GM12878 (cell line): ENCODE measurements at places on chromosomes 2 and 18. TPM values are rescaled to one million over a fixed set of nuclear protein-coding genes. Genes with fewer than 3 reads are reported as not detected.

Gene HOXD11
- not detected in 2 replicates for total RNA-seq

Gene FAP
- not detected in 2 replicates for total RNA-seq

DNA sequence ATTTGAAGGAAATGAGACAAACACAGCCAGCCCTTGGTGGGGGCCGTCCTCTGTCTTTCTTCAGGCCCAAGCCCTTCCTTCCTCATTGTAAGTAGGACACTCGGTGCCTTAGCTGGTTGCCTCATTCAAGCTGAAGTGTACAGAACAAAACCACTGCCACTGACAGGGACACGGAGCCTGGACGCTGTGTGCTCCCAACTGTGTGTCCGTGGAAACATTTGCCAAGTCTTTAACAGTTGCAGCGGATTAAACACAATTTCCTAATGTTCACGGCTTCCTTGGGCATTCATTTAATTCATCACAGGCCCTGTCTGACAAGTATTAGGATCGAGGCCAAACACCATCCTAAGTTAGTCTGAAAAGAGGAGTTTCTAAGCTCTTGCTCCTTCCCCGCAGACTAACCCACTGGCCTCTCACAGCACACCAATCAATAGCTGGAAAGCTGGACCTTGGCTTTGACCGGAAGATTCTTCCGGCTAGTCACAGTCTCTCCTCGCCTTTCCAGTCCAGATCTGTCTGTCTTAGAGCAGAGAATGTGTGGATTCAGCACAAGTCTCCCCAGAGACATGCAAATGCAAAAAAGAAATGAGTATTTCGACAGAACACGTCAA is 68.7 kb upstream of the ACSL3 start:
- DNase-seq, result no peak
- H3K27me3 ChIP-seq, result no peaks in the 10 kb centered on the region
- H3K4me1 ChIP-seq, result peaks cover 11% of the 10 kb centered on the region
- H3K27ac ChIP-seq, result no peak overlapping the region

DNA sequence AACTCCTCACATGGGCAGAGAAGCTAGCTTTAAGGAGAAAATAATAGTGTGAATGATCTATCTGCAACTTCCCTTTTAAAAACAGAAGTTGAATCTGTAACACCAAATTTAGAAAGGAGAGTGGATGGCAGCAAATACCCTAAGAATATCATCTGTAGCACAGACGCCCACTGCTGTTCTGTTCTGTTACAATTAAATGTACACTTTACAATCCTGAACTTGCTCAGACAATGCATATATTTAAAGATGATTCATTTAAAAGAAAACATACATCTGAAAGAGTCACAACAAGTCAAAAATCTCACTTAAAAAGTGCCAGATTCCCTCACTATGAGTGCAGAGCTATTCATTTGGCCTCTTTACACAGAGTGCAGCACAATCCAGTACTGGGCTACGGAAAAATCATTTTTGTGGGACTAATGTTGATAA is 8.0 kb upstream of the SERTAD2 start:
- peak overlapping the region; percentile 56; the same call in 1 of the 2 replicates for H3K27ac ChIP-seq
- no peaks in the 10 kb centered on the region for H3K36me3 ChIP-seq
- peaks cover 40% of the 10 kb centered on the region for H3K4me1 ChIP-seq
- H3K4me3 ChIP-seq, result no peak overlapping the region
- no peak for DNase-seq
- H3K27me3 ChIP-seq, result no peaks in the 10 kb centered on the region

- no peaks in the 10 kb centered on the region for H3K4me1 ChIP-seq
Measured at GRCh38 chr2:72815655-72816278, 10.1 kb downstream of the EXOC6B start.

DNA sequence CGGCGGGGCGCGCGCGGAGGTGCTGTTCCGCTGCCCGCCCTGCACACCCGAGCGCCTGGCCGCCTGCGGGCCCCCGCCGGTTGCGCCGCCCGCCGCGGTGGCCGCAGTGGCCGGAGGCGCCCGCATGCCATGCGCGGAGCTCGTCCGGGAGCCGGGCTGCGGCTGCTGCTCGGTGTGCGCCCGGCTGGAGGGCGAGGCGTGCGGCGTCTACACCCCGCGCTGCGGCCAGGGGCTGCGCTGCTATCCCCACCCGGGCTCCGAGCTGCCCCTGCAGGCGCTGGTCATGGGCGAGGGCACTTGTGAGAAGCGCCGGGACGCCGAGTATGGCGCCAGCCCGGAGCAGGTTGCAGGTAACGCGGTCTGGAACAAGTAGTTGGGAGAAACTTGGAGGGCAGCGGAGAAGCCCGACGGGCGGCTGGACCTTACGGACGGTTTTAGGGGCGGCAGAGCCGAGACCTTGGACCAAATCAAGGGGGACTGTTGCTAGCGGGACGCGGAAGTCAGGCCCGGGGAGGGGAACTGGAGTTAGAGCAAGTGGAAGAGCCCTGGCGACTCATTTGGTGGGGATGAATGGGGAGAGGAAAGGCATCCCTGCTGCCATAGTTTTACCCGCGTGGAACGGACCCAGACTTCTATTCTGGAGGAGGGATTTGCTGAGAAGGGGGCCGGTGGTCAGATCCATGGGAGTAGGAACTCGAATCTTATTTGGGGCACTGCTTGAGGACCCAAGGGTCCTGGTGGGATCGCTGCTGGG is 573 bp downstream of the IGFBP2 start:
- H3K27me3 ChIP-seq, result peaks cover 11% of the 10 kb centered on the region
- no peak overlapping the region for H3K27ac ChIP-seq
- no peaks in the 10 kb centered on the region for H3K36me3 ChIP-seq

GRCh38 chr2:239668651-239669050 is 267.8 kb upstream of the HDAC4 start:
- no peak overlapping the region for H3K27ac ChIP-seq
- DNase-seq, result no peak
- no peaks in the 10 kb centered on the region for H3K36me3 ChIP-seq
- H3K27me3 ChIP-seq, result no peaks in the 10 kb centered on the region; the same call in 1 of the 2 replicates

GRCh38 chr18:79962311-79962710 is 2.1 kb upstream of the HSBP1L1 start:
- no peak overlapping the region for H3K27ac ChIP-seq
- no peaks in the 10 kb centered on the region for H3K27me3 ChIP-seq
- H3K36me3 ChIP-seq, result no peaks in the 10 kb centered on the region

DNA sequence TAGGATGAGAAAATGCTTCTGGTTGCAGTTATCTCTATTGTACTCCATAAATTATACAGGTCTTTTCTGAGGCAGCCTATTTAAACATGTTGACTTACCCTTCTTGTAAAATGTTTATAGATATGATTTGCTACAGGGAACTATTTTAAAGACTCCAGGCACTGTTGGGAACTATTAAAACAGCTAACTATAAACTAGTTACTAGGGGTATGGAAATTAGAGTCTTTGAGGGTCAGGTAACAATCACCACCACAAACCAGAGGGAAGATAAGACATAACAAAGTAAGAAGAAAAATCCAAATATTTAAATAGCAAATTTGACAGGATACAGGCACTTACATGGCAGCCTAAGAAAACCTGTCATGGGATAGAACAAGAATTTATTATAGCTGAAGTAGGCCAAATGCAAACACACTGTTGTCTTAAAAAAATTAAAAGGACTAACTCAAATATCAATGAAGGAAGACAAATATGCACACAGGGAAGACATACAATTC is 251.0 kb upstream of the CWC22 start:
- no peak overlapping the region for H3K27ac ChIP-seq
- H3K4me3 ChIP-seq, result no peak overlapping the region
- H3K4me1 ChIP-seq, result no peaks in the 10 kb centered on the region
- no peak for DNase-seq
- no peaks in the 10 kb centered on the region for H3K27me3 ChIP-seq

- H3K27ac ChIP-seq, result no peak overlapping the region
- H3K4me3 ChIP-seq, result no peak overlapping the region
- DNase-seq, result no peak
- H3K4me1 ChIP-seq, result peaks cover 7% of the 10 kb centered on the region
- no peaks in the 10 kb centered on the region; the same call in 1 of the 2 replicates for H3K36me3 ChIP-seq
- H3K27me3 ChIP-seq, result no peaks in the 10 kb centered on the region
Measured at GRCh38 chr2:71380665-71381064, 49.1 kb downstream of the ZNF638 start.

DNA sequence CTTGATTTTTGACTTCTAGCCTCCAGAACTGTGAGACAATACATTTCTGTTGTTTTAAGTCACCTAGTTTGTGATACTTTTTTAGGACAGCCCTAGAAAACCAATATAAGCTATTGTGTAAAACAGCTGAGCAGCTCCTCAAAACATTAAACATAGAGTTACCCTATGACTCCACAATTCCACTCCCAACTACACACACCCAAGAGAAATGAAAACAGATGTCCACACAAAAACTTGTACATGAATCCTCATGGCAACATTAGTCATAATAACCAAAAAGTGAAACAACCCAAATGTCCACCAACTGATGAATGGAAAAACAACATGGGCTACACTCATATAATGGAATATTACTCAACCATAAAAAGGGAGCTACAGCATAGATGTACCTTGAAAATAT is 32.6 kb downstream of the TNS1 start:
- H3K27ac ChIP-seq, result no peak overlapping the region
- H3K4me1 ChIP-seq, result no peaks in the 10 kb centered on the region
- no peak overlapping the region for H3K4me3 ChIP-seq
- H3K27me3 ChIP-seq, result no peaks in the 10 kb centered on the region; the same call in 1 of the 2 replicates
- no peaks in the 10 kb centered on the region for H3K36me3 ChIP-seq

DNA sequence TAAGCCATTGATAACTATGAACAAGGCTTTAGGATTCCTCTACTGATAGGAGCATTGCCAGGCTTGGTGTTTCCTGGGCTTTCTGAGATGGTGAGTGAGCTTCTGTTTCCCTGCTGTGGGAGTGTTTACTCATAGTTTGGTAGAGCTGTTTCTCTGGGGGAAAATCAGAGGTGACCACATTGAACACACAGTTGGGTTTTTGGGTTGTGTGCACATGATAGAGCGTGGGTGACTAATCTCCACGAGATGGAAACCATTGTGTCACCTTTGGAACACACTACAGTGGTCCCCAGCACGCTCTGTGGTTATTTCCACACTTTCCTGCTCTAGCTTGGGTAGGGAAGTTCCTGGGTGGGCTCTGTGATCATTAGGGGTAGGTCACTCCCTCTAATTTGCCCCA is 5.4 kb downstream of the IL1R1 start:
- no peak overlapping the region for H3K27ac ChIP-seq
- H3K27me3 ChIP-seq, result no peaks in the 10 kb centered on the region
- no peak for DNase-seq
- no peak overlapping the region for H3K4me3 ChIP-seq

- no peak overlapping the region; the same call in 1 of the 2 replicates for H3K4me3 ChIP-seq
- peak; percentile 48 for DNase-seq
- no peaks in the 10 kb centered on the region for H3K36me3 ChIP-seq
Measured at GRCh38 chr2:9663008-9663879, 32.4 kb upstream of the YWHAQ start.

- H3K27ac ChIP-seq, result no peak overlapping the region
- H3K27me3 ChIP-seq, result no peaks in the 10 kb centered on the region
- H3K4me3 ChIP-seq, result no peak overlapping the region
- no peaks in the 10 kb centered on the region; the same call in 1 of the 2 replicates for H3K36me3 ChIP-seq
Measured at GRCh38 chr2:43340945-43341356, 114.5 kb upstream of the ZFP36L2 start.

DNA sequence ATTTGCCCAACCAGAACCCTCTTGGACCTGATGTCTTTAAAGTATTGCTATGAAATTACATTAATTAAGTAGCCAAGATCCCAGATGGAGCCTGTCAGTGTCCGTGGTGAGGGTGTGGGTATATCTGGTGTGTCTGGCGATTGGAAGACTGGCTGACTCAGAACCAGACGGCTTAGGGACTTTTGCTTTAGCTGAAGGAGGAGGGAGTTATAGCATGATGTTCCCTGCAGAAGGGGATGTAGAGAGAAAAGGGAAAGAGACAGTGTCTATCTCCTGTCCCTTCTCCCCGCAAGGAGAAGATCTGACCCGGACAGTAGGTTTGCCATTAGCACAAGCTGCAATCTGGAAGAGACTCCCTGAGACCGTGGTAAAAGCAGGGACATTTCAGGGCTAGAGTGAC is 60.6 kb downstream of the POU3F3 start:
- H3K27me3 ChIP-seq, result peaks cover 2% of the 10 kb centered on the region
- no peak for DNase-seq
- H3K4me3 ChIP-seq, result no peak overlapping the region
- H3K36me3 ChIP-seq, result no peaks in the 10 kb centered on the region
- H3K27ac ChIP-seq, result no peak overlapping the region

DNA sequence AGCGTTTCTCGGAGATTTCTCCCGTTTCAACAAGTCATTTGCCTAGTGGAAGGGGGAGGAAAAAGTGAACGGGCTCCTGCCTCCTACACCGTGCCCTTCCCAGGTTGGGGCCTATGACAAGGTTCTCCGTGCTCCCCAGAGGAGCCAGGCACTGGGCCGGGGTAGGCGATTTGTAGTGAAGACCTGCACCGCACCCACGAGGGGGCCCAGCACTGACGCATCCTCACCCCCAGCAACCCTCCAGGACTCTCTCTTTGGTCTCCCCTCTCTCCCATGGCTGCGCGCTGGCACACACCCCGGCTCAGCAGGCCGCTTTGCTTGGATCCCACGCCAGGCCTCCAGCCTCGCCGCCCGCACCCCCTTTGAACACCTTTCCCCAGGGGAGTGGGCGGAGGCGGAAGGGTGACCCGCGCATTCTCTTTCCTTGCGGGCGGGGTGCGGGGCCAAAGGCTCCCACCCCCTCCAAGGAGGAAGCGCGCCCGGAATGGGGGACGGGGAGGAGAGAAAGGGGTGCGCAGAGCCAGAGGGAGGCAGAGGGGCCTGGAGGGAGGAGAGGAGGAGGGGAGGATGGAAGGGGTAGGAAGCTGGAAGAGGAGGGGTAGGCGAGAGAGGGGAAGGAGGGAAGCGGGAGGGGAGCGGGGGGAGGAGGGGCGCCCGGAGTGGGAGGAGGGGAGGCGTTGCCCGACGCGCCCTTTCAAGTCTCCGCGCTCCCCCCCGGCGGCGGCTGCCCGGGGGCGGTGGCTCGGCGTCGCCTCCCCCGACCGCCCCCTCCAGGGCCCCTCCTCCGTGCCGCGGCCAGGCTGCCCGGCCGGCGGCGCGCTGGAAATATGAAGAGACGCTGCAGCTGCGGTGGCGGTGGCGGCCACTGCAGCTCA is at the start of gene APCDD1:
APCDD1 (plus strand) TSS at position 830 of the 875 bp plus-strand sequence. CDS start 347 bp downstream, outside the sequence.
- H3K4me3 ChIP-seq, result no peak within 1 kb of the TSS
- DNase-seq, result no peak
- peaks cover 8% of the 10 kb centered on the region for H3K27me3 ChIP-seq
- no peaks in the 10 kb centered on the region for H3K36me3 ChIP-seq

DNA sequence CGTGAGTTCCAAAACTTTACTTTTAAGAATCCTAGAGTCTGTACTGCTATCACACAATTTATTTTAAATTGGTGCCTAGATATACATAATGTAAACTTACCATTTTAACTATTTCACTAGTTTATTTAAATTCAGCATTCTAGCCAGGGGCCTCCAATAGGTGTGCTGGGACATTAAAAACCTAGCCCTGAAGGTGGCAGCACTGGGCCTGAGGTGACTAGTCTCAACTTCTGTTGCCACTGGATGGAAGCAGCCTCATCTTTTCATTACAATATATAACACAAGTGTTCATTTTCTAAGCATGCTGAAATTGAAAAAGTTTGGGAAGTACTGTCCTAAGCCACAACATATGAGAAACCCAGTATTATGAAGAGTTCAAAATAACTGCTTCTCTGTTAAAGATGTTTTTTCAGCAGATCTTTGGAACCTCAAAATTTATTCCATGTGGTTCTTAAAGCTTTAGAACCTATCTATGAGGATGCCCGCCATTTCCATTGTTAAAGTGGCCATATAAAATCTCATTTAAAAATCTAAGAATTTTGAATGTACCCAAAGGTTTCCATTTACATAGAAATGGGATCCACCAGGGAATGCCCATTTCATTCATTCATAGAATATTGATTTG is 2.9 kb upstream of the RBBP8 start:
- no peak for DNase-seq
- H3K4me3 ChIP-seq, result no peak overlapping the region
- no peaks in the 10 kb centered on the region for H3K36me3 ChIP-seq
- no peak overlapping the region for H3K27ac ChIP-seq
